K562 (cell line): ENCODE measurements at places on chromosomes 7 and 10.

- DNase-seq: peak; percentile 57
Observed at GRCh38 chr10:22321924-22322640, 1.2 kb downstream of the BMI1 start.

GRCh38 chr10:23702977-23703414 lies 264.1 kb downstream of the OTUD1 start:
- DNase-seq: peak; percentile 14

DNA sequence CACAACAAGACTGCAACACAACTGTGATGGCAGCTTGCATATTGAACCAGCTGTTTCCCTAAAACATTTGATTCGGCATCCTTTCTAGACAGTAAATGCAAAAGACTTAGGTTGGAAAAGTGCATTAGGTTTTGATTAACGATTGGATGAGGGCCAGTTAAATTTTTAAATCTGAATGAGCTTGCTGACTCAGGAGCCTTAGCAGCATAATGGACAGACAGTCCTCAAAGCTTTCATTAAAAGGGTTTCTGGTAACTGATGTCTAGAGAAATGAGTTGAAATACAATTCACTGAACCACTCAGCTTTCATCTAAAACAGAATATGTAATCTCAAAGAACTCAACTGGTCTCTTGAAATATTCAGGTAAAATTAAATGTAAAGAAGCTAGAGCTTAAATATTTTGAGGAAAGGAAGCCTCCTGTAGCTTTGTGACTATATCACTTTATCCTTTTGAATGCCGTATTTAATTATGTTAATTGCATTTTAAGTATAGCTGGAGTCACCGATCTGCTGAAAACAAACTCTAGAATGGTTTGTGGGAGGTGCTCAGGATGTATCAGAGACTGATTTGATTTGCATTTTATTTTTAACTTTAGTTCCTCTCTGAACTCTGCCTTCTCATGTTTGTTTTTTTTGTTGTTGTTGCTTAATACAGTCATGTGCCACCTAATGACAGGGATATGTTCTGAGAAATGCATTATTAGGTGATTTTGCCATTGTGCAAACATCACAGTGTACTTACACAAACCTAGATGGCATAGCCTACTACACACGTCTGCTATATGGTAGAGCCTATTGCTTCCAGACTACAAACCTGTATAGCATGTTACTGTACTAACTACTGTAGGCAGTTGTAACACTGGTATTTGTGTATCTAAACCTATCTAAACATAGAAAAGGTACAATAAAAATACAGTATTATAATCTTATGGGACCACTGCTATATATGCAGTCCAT lies 29.2 kb upstream of the ATRNL1 start:
- DNase-seq: no peak

GRCh38 chr10:52128056-52128683 lies 185.9 kb upstream of the DKK1 start:
- no peak for DNase-seq

DNA sequence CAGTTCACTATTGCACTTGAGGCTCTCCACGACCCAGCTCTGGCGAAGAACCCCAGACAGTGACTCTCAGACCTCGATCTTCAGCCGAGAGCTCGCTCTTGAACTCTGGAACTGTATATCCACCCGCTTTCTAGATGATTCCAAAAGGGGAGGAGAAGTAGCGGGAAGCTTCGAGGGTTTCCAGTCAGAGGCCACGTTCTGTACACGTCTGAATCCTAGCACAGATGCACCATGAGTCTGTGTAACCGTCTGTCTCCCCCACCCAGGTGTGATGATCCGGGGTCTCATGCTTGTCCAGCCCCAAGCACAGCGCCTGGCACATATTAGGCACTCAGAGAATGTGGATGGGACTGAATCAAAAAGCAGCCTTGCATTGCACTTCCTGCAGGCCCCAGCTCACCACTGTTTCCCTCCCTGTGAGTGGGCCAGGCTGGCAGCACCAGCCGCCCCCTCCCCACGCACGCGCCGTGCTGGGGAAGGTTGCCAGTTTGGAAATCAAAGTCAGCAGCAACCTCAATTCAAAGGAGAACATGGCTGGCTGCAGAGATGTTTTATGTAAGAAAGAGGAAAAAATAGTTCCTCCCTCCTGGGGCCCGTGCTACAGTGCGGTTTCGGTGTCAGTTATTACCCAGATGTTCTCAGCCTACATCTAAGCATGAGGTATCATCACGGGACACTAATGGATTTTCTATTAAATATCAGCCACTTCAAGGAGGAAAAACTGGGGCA lies 5.7 kb downstream of the GRID2IP start:
- no peak for DNase-seq

- DNase-seq: no peak
Observed at GRCh38 chr7:77442636-77443035, 26.5 kb upstream of the GSAP start.

DNA sequence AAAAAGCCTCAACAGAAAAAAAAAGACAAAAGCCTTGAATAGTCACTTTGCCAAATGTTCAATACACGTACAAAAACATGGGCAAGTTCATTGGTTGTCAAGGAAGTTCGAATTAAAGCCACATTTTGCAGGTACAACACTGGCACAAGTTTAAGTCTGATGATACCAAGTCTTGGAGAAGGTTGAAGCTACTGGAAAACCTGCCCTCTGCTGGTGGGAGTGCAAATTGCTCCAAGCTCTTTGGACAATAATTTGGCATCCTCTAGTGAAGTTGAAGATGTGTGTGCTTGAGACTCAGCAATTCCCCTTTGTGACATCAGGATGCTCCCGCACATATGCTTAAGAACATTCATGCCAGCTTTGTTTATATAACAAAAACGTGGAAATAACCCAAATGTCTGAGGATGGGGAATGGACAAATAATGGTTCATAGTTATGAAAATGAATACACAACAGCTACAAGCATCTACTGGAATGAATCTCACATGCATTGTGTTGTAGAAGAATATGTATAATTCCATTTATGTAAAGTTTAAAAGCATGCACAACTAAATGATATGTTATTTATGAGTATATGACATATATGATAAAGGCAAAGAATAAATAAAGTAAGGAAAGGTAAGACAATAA lies 120.0 kb upstream of the PLPP4 start:
- DNase-seq: peak; percentile 17

- no peak for DNase-seq
Observed at GRCh38 chr10:29876008-29876555, 183.3 kb downstream of the JCAD start.

DNA sequence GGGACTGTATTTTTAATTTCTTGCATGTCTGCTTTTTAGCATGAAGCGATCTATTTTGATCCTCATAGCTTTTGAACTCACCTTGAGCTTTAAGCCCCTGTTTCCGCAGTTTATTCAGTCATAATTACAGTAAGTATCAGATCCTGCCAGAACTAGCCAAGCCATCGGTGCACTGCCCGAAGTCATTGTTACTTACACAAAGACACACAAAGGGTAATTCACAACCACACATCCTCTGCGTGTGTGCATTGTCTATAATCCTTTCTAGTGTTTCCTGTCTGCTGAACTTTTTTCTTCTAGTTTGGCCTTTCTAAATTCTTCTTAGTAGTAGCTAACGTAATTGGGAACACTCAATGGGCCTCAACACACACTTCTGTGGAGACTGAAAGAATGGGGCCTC lies 133.0 kb downstream of the SFMBT2 start:
- no peak for DNase-seq

GRCh38 chr10:121069061-121069850 lies 218.1 kb downstream of the WDR11 start:
- no peak for DNase-seq

GRCh38 chr7:130923365-130923764 lies 189.4 kb upstream of the KLF14 start:
- no peak for DNase-seq

DNA sequence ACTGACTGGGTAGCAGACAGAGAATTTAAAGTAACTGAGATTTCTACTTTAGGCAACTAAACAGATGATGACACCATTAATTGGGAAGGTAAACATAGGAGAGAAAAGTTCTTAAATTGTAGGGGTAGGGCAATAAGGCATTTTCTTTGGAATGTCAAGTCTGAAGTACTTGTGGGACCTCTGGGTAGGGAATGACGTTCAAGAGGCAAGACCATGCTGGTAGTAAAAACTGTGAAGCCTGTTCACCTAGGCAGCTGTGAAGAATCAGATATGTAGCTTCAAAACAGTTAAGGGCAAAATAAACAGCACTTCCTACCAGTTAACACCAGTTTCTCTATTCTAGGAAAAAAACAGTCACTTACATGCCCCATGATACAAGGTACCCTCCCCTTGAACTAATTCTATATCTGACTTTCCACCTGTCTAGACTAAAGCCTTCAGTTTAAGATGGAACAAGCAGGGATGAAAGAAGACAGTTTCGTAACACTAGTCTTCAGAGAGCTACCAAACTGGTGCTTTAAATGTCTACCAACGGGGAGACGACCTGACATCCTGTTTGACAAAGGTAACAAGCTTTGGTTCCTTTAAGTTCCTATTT lies 63.1 kb upstream of the KCNIP2 start:
- no peak for DNase-seq

DNA sequence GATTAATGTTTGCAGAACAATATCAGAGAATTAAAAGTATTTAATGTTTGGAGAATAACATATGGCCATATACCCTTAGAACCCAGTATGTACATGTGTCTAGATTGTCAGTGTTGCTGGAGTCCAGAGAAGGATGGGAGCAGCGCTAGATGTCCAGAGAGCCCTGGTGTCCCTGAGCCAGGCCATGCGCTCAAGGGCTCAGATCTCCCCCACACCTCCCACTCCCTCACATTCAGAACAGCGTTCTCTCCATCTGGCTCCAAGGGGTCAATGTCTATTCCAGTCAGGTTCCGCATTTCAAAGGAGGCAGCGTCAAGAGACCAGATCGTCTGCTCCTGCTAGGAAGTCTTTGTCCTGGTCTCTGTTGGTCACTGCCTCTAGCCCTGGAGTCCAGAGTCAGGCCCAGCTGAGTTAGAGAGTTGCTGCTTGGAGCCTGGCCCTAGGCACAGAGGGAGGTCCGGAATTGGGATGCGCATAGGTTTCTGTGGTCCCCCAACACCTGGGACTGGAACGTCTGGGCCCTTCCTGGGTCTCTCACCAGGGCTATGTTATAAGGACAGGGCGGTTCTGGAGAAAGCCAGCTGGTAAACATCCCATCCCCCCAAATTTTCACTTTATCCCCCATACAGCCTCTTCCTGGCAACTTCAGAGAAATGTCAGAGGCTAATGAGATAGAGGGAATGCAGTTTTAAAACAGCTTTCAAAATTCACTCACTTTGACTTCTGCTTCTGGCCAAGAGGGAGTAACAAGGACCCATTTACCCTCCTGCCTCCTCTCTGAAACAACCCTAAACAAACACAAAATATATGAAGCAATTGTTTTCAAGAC lies 6.5 kb upstream of the WDR86 start:
- DNase-seq: no peak

- no peak for DNase-seq
Observed at GRCh38 chr10:69728335-69728870, 73.3 kb upstream of the COL13A1 start.

DNA sequence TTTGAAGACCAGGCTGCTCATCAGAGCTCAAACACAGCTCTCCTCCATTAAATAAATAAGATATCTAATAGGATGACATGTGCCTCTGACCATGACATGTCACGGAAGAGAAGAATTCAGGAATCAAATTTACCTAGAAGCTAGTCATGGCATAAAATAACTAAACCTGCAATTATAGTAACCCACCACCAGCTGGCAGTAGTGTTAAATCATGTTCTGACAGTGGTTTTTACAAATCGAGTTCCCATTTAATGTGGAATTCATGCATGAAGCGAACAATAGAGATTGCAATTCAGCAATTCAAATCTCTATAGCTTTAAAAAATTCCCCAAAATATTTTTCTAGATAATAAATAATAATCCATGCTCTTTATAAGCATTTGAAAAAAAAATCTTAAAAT lies 74.6 kb upstream of the IKZF1 start:
- DNase-seq: peak; percentile 40

GRCh38 chr10:34723750-34724149 lies 91.3 kb downstream of the PARD3 start:
- no peak for DNase-seq

- no peak for DNase-seq
Observed at GRCh38 chr7:30364773-30365172, 80.4 kb downstream of the ZNRF2 start.

DNA sequence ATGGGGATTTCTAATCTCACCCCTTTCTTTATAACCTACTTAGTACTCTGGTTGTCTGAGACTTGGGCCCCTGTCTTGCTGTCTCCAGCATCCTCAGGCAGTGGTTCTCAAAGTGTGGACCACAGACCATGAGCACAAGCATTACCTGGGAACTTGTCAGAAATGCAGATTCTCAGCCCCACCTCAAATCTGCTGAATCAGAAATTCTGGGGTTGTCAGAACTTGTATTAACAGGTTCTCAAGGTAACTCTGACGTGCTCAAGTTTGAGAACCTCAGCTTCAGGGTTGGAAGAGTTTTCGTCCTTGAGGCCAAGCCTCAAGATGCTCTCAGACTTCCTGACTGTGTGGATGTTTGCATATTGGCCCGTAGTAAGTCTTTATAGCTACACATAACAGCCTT lies 97.4 kb downstream of the REEP3 start:
- no peak for DNase-seq

GRCh38 chr10:115706026-115706425 lies 567.0 kb downstream of the GFRA1 start:
- no peak for DNase-seq

- DNase-seq: no peak
Observed at GRCh38 chr7:31707089-31707488, 20.1 kb downstream of the PPP1R17 start.

DNA sequence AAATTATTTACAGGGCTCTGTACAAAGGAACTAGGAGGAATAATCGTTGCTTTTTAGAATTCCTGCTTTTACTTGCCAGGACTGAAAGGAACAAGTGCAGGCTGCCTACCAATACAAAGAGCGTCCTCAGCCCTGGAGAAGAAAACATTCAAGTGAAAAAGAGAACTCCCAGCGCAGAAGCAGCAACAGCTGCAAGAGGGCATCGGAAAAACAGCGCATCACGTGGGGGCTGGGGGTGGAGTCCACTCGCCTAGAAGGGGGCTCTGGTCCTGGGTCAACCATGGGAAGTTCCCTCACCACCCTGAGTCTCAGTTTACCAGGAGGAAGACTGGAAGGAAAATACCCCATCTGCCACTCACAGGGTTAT lies 385 bp upstream of the C10orf90 start:
- no peak for DNase-seq

- no peak for DNase-seq
Observed at GRCh38 chr7:34463830-34464229, 194.2 kb upstream of the NPSR1 start.

GRCh38 chr10:122368502-122369254 lies 5.8 kb upstream of the PLEKHA1 start:
- no peak for DNase-seq

DNA sequence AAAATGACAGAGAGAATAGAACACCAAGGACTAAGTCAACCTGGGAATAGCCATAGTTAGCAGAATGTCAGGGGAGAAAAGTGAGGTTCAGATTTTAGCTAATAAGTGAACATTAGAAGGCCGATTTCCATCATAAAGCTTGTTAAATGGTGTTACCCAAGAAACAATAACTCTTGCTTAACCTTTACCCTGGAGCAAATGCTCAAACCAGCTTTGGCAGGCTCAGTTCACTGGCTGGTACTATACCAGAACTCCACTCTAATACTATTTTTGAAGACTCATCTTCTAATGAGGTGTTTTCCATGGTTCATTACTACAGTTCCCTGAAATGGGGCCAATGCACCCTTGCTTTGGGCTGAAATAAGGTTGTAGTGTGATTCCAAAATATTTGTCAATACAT lies 61.3 kb downstream of the RNLS start:
- DNase-seq: no peak
